ENCODE measurements at places on chromosomes 1 and 21.

GRCh38 chr1:70987497-70987896, 60.1 kb downstream of the PTGER3 start:
- no peak for DNase-seq

DNA sequence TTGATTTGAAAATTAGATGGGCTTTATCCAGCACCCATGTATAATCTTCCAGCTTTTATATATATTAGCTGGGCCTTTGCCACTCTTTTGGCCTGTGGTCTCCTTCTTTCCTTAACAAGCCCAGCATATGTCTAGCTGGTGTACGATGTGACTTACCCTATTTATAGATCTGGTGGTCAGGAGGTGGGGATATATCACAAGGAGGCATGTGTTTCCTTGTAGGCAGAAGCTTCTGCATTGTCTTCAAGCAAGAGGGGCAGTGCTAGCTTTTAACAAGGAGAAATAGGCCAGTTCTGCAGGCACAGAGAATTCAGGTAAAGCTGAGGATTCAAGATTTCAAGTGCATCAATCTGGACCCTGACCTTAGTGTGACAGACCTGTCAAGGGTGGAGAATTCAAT, 38.0 kb upstream of the DNASE2B start:
- DNase-seq = no peak

- peak; percentile 58 for DNase-seq
Measured at GRCh38 chr1:16396591-16396990, 29.5 kb downstream of the SZRD1 start.

DNA sequence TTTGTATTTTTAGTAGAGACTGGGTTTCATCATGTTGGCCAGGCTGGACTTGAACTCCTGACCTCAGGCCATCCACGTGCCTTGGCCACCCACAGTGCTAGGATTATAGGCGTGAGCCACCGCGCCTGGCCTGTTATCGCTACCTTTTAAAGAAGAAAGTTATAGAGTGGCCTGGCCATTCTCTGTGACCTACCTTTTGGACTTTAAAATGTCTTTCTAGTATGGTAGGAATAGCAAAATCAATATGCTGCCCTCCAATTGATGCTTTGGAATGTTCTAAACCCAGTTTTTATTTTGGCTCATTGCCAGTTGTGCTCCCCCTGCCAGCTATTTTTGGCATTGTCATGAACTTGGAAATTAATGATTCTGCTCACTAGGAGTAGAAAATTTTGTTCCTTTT, 19.9 kb downstream of the HIPK1 start:
- DNase-seq = no peak

GRCh38 chr1:27391511-27392095, 819 bp upstream of the GPR3 start:
- no peak for DNase-seq

DNA sequence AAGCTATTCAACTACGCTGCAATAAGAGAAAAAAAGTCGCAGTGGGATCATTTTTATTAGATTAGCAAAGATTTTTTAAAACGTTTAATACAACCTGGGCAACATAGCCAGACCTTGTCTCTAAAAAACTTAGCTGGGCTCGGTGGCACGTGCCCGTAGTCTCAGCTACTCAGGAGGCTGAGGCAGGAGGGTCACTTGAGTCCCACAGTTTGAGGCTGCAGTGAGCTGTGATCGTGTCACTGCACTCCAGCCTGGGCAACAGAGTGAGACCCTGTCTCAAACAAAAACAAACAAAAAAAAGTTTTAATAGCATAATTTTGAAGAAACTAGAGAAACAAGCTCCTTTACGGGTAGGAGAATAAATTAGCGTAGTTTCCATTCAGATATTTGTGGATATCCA, 1.0 kb upstream of the PRDM15 start:
- DNase-seq = no peak

GRCh38 chr1:202561240-202561639, 149.0 kb downstream of the SYT2 start:
- DNase-seq = no peak

- DNase-seq = no peak
Measured at GRCh38 chr1:200444478-200444877, 34.6 kb upstream of the ZNF281 start.

DNA sequence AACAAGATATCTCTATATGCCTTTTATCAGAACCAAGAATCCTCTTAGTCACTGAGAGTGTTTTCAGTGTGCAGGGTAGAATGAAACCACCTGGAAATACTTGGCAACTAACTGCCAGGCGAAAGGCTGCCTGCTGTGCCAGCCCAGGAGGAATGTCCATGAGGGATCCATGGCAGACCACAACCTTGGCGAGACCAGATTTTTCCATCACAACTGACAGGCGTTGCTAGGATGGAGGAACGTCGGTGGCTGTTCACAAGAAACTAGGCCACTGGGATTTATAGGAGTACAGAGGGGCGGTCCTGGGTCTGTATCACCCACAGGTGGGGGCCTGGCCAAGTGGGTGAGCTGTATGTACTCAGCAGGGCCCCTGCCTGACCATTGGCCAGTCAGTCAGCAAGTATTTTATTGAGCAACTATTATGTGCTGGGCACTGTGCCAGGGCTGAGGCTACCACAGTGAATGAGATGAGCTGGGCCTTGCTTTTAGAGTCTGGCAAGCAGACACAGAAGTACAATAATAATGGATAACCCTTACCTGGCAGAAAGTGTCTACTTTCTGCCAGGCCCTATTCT, 199.4 kb downstream of the FOXD2 start:
- no peak for DNase-seq

DNA sequence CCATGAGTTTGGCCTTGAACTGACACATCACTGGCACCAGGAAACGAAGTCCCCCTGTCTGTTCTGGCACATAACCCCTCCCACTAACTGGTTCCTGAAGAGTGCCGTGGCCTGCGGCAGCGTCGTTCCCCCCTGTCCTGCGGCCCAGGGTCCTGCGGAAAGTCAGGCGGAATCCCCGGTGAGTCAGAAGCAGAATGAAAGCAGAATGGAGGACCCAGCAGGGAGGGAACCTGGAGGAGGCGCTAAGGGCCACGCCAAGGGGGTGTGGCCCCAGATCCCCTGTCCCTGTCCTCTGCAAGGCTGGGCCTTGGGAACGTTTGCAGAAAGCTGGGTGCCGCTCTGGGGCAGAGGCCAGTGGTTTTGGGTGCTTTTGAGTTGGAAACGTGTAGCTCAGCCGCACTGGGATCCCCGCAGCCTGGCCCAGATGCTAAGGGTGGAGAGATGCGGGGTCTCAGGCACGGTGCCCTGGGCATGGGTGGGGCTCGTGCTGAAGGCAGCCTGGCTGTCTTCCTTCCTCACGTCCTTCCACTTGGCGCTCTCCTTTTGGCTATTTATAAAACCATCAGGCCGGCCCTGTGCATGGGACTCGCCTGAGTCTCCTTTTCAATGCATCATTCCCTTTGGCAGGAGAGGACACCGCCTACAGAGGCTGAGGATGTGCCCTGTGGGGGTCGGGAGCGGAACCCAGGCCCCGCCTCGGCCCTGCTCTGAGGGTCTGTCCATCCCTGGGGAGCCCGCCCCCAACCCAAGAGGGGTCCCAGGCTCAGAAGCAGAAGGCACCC, 36.2 kb downstream of the TP73 start:
- no peak for DNase-seq

DNA sequence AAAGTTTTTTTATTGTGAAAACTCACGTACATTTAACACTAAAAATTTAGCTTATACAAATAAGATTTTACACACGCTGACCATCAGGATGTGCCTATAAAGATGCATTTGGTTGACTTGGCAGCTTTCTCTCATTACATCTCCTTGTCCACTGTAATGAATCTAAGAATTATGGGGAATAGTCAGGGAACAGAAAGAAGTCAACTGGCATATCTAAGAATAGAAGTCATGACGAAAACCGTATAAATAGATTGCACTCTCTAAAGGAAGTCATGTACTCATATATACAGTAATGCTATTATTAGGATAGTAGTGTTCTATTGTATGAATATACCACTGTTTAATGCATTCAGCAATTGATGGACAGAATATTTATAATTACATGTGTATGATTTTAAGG, 575.8 kb upstream of the B3GALT2 start:
- DNase-seq = no peak

DNA sequence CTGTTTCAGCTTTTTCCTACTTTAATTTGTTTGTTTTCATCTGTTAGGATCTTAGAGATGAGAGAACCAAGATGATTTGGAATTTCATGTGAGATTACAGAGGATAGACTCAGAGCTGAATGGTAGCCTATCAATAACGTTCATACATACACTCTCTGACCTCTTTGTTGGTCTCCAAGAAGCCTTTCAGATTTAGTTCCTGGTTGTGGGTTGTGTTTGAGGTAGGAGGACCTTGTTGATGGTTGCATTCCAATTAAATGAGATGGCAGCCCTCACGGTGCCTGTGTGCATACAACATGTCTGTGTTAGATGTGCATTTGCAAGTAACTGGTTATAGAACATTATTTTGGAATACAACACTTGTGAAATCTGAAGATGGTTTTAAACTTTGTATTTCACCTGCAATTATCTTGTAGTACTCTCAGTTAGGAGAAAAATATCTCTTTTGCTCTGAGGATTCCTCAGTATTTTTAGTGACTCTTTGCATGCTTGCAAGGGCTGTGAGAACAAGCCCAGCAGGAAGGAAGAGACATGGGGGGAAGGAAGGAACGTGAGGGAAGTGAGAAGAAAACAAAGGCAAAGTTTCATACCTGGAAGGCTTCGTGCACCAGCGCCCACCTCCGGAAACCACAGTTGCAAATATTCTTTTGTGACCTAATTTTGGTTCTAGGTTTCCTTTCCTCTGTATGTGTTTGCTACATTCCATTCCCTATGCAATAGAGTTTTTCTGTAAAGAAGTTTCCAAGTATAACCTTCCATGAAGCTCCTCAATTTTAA, 291.8 kb downstream of the DISC1 start:
- no peak for DNase-seq

DNA sequence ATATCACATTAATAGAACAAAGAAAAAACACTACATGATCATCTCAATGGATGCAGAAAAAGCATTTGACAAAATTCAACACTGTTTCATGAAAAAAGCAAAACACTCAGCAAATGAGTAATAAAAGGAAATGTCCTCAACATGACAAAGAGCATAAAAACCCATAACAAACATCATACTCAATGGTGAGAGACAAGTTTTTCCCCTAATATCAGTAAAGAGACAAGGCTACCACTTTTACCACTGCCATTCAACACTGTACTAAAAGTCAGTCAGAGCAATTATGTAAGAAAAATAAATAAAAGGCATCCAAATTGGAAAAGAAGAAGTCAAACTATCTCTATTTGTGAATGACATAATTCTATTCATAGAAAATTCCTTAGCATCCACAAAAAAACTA, 64.3 kb downstream of the ZNF644 start:
- no peak for DNase-seq

GRCh38 chr1:32353886-32354570, 8.3 kb downstream of the FAM229A start:
- DNase-seq = peak; percentile 30

DNA sequence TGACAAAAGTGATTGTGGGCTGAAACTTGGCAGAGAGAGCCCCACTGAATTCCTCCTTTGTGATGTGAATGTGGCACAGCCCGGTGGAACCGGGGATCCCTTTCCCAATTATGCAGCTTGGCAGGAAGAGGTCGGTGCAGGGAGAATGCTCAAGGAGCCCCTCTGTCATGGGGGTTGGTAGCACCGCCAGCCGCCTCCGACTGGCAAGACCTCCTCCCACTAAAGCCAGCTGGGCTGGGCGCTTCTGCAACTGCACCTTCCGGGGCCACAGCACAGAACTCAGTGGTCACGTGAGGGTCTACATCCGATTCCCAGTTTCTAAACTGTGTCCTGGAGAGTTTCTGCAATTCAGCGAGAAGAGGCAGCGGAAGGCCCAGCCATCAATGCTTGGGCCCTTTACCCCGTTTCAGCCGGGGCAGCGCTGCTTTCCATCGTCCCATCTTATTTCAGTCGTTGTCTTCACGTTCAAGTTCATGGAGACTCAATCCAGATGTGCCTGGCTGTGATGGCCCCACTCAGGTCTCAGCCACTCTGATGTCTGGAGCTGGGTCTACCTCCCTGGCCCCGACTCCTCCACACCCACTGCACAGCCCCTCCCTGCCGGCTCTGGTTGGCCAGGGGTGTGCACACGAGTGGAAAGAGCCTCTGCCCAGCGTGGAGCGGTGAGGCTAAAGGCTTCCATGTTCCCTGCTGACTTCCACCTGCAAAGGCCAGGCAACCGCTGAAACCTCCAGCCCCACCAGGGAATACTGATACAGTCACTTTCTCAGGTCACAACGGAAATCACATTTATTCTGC, 39.8 kb upstream of the FHAD1 start:
- no peak for DNase-seq

Data from GM04503 (cell line).